ENCODE measurements at places on chromosomes 7 and 10. TPM values are rescaled to one million over a fixed set of nuclear protein-coding genes. Genes with fewer than 3 reads are reported as not detected.

DNA sequence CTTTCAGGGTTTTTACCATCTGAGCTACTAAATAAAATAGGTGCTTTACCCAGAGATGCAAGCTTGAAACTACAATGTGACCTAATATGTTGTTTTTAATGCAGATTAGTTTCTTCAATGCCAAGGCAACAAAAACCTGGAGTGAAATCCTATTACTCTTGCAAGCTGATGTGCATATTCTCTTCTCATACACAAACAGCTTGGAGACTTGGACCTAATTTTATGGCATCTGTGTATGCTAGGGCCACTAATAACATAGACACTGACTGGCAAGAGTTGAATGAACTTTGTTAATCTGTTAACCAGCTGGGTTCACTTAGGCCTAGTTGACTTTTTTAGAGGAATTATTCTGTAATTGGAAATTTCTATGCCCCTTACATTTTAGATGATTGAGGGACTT is 23.4 kb upstream of the SMIM30 start:
- H3K4me3 ChIP-seq: no peak overlapping the region
- H3K4me1 ChIP-seq: no peaks in the 10 kb centered on the region
- H3K27ac ChIP-seq: no peak overlapping the region
- H3K27me3 ChIP-seq: no peaks in the 10 kb centered on the region
- no peaks in the 10 kb centered on the region for H3K36me3 ChIP-seq
- no peak for DNase-seq

GRCh38 chr10:42707234-42707633 is 68.9 kb upstream of the ZNF33B start:
- H3K36me3 ChIP-seq: no peaks in the 10 kb centered on the region
- no peak overlapping the region for H3K27ac ChIP-seq
- H3K27me3 ChIP-seq: no peaks in the 10 kb centered on the region
- no peak overlapping the region for H3K4me3 ChIP-seq
- H3K4me1 ChIP-seq: no peaks in the 10 kb centered on the region
- no peak for DNase-seq

RASSF4 gene
- total RNA-seq: 9.6 TPM

MICALL2 gene
- total RNA-seq: 25.0 TPM

NRG3 gene
- 8.2 TPM for total RNA-seq

PIP gene
- total RNA-seq: not detected
